ENCODE measurements at places on chromosomes 4 and X. TPM values are rescaled to one million over a fixed set of nuclear protein-coding genes. Genes with fewer than 3 reads are reported as not detected.

Gene GAGE2A
- total RNA-seq = not detected

Gene ATG4A
- 17.4 TPM for total RNA-seq

Gene CT45A9
- total RNA-seq = not detected

Gene BCLAF3
- 7.7 TPM for total RNA-seq

Gene HOPX
- total RNA-seq = 21.3 TPM

Gene ARR3
- not detected for total RNA-seq

Gene SLC49A3
- 12.0 TPM for total RNA-seq

Gene CT45A10
- total RNA-seq = not detected

Gene ANKRD50
- total RNA-seq = 5.5 TPM

Gene PPP1R2C
- total RNA-seq = not detected

Gene PGRMC1
- total RNA-seq = 16.1 TPM

Gene PRDM8
- 0.66 TPM for total RNA-seq

Gene PDCL2
- total RNA-seq = not detected

Gene GUCY1A1
- total RNA-seq = 43.0 TPM

Gene ARHGAP24
- 13.7 TPM for total RNA-seq

Gene AFM
- not detected for total RNA-seq

Gene FAM47B
- not detected for total RNA-seq

Gene CCDC160
- not detected for total RNA-seq

Gene MAOA
- total RNA-seq = 113 TPM

Gene PDE6B
- 2.7 TPM for total RNA-seq

Gene CISD2
- total RNA-seq = 17.1 TPM

Gene ARMCX1
- total RNA-seq = 32.7 TPM

Gene NALF2
- 26.1 TPM for total RNA-seq

Gene TMSB15C
- 0.27 TPM for total RNA-seq

Gene OPRPN
- not detected for total RNA-seq

Gene PPP2R2C
- total RNA-seq = 9.7 TPM

Gene KCTD8
- total RNA-seq = 0.14 TPM

Gene AADAT
- 2.2 TPM for total RNA-seq

Gene CTAG1B
- total RNA-seq = not detected

Gene SNX12
- 42.7 TPM for total RNA-seq

Gene RAB41
- not detected for total RNA-seq

Gene BMP15
- total RNA-seq = not detected

Gene XAGE1A
- not detected for total RNA-seq

Gene SPP1
- 3.7 TPM for total RNA-seq

Gene VSIG4
- total RNA-seq = 41.7 TPM

Gene TMEM31
- total RNA-seq = not detected

Gene TMEM175
- 20.3 TPM for total RNA-seq

Gene H2BW2
- total RNA-seq = not detected

Gene RADX
- 2.3 TPM for total RNA-seq

Gene ZCCHC12
- not detected for total RNA-seq

Gene NLGN3
- total RNA-seq = 0.41 TPM

Gene HSFX4
- not detected for total RNA-seq

Gene NMU
- total RNA-seq = not detected

Gene KIAA1210
- total RNA-seq = not detected

Gene EREG
- not detected for total RNA-seq

Gene IL2RG
- total RNA-seq = 0.99 TPM

Gene CDS1
- total RNA-seq = 1.3 TPM

Gene BTC
- total RNA-seq = 0.25 TPM

Gene SYAP1
- 18.1 TPM for total RNA-seq

Gene REPS2
- total RNA-seq = 7.6 TPM

Gene MMRN1
- total RNA-seq = 2.4 TPM

Gene RIPPLY1
- total RNA-seq = not detected

Gene C4orf51
- total RNA-seq = not detected

Gene CLGN
- total RNA-seq = 47.0 TPM
